Caudate nucleus (tissue), 63 donors: ENCODE measurements at places on chromosomes 3 and 15.

DNA sequence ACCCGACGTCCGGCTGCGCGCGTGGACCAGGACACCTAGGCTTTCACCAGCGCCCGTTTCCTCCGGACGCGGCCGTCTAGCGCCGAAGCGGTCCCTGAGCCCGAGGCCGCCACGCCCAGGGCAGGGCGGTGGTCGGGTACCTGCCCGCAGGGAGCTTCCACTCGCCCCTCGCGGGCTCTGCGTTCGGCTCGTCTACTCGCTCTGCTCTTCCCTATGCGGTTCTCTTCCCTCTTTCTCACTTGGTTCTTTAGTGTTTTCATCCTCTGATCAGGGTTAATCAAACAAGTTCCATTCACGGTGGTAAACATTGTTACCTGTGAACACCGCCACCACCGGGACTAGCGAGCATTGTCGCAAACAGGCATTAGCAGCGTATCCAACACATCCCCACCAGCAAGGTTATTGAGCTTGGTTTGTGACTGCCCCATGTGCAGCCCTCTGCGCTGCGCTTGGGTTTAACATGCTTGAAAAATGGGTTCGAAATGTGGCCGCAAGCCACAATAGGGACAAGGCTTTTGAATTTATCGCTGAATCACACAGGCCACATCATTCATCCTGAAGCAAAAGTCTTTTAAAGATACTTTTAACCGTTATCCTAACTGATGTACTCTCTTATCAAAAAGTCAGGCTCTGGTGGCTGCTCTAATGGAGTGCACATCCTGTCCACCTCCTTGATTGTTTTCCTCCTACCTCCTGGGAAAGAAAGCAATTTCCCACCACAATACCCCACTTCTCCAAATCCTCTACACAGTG lies 843 bp upstream of the CD47 start:
- no peak for DNase-seq

GRCh38 chr3:38516669-38517068 lies 20.5 kb downstream of the EXOG start:
- DNase-seq: no peak

- DNase-seq: no peak
Measured at GRCh38 chr3:122063908-122064307, 8.7 kb downstream of the CD86 start.

DNA sequence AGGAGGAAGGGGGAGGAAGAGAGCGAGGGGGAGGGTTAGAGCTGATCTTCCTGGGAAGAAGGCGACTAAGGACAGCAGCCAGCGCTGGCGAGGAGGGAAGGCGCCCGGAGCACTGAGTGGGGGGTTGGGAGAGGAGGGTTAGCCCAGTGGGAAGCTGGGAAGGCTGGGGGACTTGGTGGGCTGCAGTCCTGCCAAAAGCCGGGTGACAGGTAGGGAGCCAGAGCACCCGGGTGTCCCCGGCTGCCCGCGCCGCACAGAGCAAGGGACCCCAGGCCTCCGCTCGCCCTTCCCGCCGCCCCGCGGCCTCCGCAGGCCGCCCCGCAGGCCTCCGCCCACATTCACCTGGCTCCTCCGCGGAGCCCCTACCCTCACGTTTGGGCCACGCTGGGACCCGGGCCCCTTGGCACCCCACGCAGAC lies 448 bp downstream of the SLC12A8 start:
- DNase-seq: no peak
